ENCODE measurements at places on chromosomes 7 and 10. TPM values are rescaled to one million over a fixed set of nuclear protein-coding genes. Genes with fewer than 3 reads are reported as not detected.

The SLC26A3 gene
- polyA plus RNA-seq: not detected

The HPSE2 gene
- not detected for polyA plus RNA-seq

The SAP25 gene
- 2.3 TPM for polyA plus RNA-seq

The PSAP gene
- 876 TPM for polyA plus RNA-seq

The RBM20 gene
- 0.15 TPM for polyA plus RNA-seq

The STEAP4 gene
- not detected for polyA plus RNA-seq

The NRBF2 gene
- polyA plus RNA-seq: 20.6 TPM

The LFNG gene
- 5.3 TPM for polyA plus RNA-seq

The HTR7 gene
- polyA plus RNA-seq: 0.44 TPM

The GIMAP6 gene
- not detected for polyA plus RNA-seq

The ARHGEF5 gene
- 0.10 TPM for polyA plus RNA-seq

The ANKRD30A gene
- polyA plus RNA-seq: not detected

- no peaks in the 10 kb centered on the region for H3K4me1 ChIP-seq
- peaks cover 41% of the 10 kb centered on the region for H3K27me3 ChIP-seq
- H3K27ac ChIP-seq: no peak overlapping the region
- no peak for DNase-seq
- no peak overlapping the region for H3K4me3 ChIP-seq
Observed at GRCh38 chr10:70984986-70985722, 96.8 kb upstream of the PCBD1 start.

DNA sequence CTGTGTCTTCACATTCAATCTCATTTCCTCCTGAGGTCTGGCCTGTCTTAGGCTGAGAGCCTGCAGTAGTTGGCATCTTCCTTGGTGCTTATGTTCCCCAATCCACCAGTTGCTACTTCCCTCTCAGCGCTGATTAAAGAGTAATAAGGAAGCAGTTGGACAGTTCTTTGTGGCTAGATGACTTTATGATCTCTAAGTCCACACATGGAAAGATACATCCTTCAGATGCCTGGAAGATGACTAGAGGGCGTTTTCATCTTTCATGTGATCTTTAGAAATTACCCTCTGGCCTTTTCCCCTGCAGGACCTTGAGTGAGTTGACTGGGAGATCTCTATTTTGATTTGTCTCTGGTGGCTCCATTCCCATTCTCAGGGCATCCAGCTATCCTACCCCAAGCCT lies 204.5 kb downstream of the GRM3 start:
- H3K4me3 ChIP-seq: no peak overlapping the region
- no peaks in the 10 kb centered on the region for H3K4me1 ChIP-seq
- H3K36me3 ChIP-seq: no peaks in the 10 kb centered on the region

- H3K27ac ChIP-seq: peak overlapping the region; percentile 23
- H3K4me1 ChIP-seq: peaks cover 2% of the 10 kb centered on the region
- no peaks in the 10 kb centered on the region for H3K27me3 ChIP-seq
- DNase-seq: peak; percentile 50
- H3K4me3 ChIP-seq: no peak overlapping the region
- H3K36me3 ChIP-seq: peaks cover 5% of the 10 kb centered on the region
Observed at GRCh38 chr7:6350433-6351058, 78.1 kb upstream of the CYTH3 start.

GRCh38 chr10:8787649-8788048 lies 733.2 kb downstream of the GATA3 start:
- no peak for DNase-seq
- no peaks in the 10 kb centered on the region for H3K27me3 ChIP-seq
- no peaks in the 10 kb centered on the region for H3K36me3 ChIP-seq
- no peak overlapping the region for H3K4me3 ChIP-seq
- H3K27ac ChIP-seq: no peak overlapping the region
- no peaks in the 10 kb centered on the region for H3K4me1 ChIP-seq

GRCh38 chr10:103758294-103758681 lies 97.1 kb downstream of the SH3PXD2A start:
- H3K36me3 ChIP-seq: no peaks in the 10 kb centered on the region
- peak; percentile 86 for DNase-seq
- no peaks in the 10 kb centered on the region for H3K27me3 ChIP-seq
- peak overlapping the region; percentile 35 for H3K27ac ChIP-seq

GRCh38 chr7:48786951-48787350 lies 137.4 kb upstream of the CDC14C start:
- H3K4me1 ChIP-seq: no peaks in the 10 kb centered on the region
- H3K4me3 ChIP-seq: no peak overlapping the region
- DNase-seq: no peak
- no peaks in the 10 kb centered on the region for H3K36me3 ChIP-seq
- H3K27ac ChIP-seq: no peak overlapping the region
- H3K27me3 ChIP-seq: no peaks in the 10 kb centered on the region

- DNase-seq: peak; percentile 67
- H3K4me3 ChIP-seq: no peak overlapping the region
- H3K27ac ChIP-seq: no peak overlapping the region
- peaks cover 14% of the 10 kb centered on the region for H3K36me3 ChIP-seq
Observed at GRCh38 chr7:151566897-151567320, 47.2 kb upstream of the RHEB start.

- no peak overlapping the region for H3K27ac ChIP-seq
- no peaks in the 10 kb centered on the region for H3K4me1 ChIP-seq
- H3K27me3 ChIP-seq: no peaks in the 10 kb centered on the region
- H3K4me3 ChIP-seq: no peak overlapping the region
Observed at GRCh38 chr10:8688881-8689280, 634.4 kb downstream of the GATA3 start.

DNA sequence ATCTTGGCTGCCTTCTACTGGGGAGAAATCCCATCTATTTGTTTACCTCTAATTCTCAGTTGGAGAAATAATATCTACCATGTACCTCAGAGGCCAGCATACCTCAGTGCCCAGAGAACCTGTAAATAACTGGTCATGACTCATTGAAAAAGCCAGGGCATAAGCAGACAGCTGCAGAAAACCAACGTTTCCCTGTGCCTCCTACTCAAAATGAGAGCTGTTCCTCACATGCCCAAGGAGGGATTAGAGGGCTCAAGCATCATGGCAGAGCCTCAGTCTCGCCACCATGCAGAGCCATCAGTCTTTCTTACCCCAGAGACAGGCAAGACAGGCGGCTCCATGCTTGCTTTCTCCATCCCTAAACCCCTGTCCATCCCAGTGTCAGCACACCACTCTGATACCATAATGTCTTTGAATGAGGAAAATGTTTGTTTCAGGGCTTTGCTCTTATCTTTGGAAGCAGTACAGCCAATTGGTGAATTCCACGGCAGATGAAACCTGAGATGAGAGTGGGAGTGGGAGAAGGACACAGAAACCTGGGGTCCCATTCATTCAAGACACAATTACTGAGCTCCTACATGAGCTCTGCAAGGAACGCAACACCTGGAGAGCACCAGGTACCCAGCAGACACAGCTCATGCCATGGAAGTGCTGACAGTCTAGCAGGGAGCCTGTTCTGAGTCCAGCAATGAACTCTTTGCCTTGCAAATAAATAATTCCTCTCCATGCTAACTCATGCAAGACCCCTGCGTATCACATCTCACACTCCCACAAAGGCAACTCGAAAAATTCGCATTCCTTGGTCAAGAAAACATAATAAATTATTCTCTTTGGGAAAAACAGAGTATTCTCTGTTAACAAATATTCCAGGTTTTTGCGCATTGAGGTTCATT lies 21.1 kb downstream of the PON1 start:
- no peaks in the 10 kb centered on the region for H3K36me3 ChIP-seq
- H3K4me1 ChIP-seq: no peaks in the 10 kb centered on the region
- DNase-seq: no peak
- H3K4me3 ChIP-seq: no peak overlapping the region
- H3K27me3 ChIP-seq: no peaks in the 10 kb centered on the region
- H3K27ac ChIP-seq: no peak overlapping the region

- no peaks in the 10 kb centered on the region for H3K27me3 ChIP-seq
- H3K4me3 ChIP-seq: no peak overlapping the region
- H3K27ac ChIP-seq: no peak overlapping the region
- no peaks in the 10 kb centered on the region for H3K36me3 ChIP-seq
Observed at GRCh38 chr10:19891429-19891828, 75.2 kb downstream of the PLXDC2 start.

- no peaks in the 10 kb centered on the region for H3K27me3 ChIP-seq
- H3K27ac ChIP-seq: no peak overlapping the region
- H3K36me3 ChIP-seq: peaks cover 36% of the 10 kb centered on the region
- H3K4me3 ChIP-seq: no peak overlapping the region
Observed at GRCh38 chr7:47506382-47507339, 75.2 kb downstream of the TNS3 start.

DNA sequence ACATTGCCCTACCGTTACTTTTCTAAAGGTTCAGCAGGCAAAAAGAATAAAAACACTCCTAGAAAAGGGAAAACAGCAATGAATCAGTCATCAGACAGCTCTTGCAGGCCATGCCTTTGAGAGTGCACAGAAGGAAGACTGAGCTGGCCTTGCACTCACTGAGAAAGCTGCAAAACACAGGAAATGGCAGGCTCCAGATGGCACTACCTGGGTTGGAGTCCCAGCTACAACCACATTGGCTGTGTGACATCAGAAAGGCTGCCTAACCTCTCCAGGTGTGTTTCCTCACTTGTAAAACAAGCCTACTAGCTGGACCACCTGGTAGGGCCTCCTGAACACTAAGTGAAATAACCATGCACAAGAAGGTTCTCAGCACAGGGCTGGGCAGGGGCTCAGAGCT lies 113.7 kb downstream of the SFMBT2 start:
- no peak overlapping the region for H3K4me3 ChIP-seq
- no peaks in the 10 kb centered on the region for H3K27me3 ChIP-seq
- no peak for DNase-seq
- H3K4me1 ChIP-seq: peaks cover 2% of the 10 kb centered on the region
- H3K27ac ChIP-seq: no peak overlapping the region

DNA sequence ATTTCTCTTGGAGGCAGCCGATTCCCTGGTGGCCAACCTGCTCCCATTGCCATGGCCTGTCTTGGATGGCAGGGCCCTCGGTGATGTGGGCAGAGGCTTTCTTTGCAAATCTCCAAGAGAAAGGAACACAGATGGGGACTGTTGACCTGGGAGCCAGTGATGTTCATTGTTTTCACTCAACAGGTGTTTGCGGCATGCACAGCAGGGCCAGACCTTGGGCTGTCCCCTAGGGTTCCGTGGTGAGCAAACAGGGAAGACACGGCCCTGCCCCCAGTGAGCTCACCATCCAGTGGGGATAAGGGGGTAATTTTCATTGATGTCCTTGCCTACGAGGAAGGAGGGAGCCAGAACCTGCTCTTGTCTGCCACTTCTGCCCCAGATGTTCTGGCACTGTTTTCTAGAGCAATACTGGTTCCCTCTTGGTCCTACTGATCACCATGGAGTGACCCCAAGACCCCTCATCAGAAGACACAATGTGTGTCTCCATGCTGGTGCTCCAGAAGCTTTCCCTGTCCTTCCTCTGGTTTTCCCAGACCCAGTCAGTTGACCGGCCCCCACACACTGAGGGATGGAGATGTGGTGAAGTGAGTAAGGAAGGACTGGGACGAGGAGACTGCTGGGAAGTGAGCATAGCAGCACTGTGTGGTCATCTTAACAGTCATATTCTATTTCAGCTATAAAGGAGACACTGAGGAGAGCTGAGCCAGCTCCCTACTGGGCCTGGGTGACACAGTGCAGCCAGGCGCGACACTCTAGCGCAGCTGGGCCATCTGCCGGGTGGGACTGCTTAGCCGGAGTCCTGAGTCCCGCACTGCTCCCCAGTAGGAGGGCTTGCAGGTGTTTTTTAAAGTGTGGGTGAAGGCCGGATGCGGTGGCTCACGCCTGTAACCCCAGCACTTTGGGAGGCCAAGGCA lies 20.4 kb upstream of the FIGNL1 start:
- no peaks in the 10 kb centered on the region for H3K36me3 ChIP-seq
- no peak overlapping the region for H3K27ac ChIP-seq
- H3K27me3 ChIP-seq: peaks cover 22% of the 10 kb centered on the region
- H3K4me3 ChIP-seq: no peak overlapping the region
- no peaks in the 10 kb centered on the region for H3K4me1 ChIP-seq

GRCh38 chr7:43721193-43721806 lies 8.0 kb downstream of the COA1 start:
- no peak overlapping the region for H3K27ac ChIP-seq
- peaks cover 3% of the 10 kb centered on the region for H3K4me1 ChIP-seq
- no peaks in the 10 kb centered on the region for H3K36me3 ChIP-seq
- H3K4me3 ChIP-seq: no peak overlapping the region

GRCh38 chr7:156234666-156235494 lies 405.7 kb upstream of the RNF32 start:
- H3K36me3 ChIP-seq: no peaks in the 10 kb centered on the region
- H3K27ac ChIP-seq: no peak overlapping the region
- H3K4me3 ChIP-seq: no peak overlapping the region

DNA sequence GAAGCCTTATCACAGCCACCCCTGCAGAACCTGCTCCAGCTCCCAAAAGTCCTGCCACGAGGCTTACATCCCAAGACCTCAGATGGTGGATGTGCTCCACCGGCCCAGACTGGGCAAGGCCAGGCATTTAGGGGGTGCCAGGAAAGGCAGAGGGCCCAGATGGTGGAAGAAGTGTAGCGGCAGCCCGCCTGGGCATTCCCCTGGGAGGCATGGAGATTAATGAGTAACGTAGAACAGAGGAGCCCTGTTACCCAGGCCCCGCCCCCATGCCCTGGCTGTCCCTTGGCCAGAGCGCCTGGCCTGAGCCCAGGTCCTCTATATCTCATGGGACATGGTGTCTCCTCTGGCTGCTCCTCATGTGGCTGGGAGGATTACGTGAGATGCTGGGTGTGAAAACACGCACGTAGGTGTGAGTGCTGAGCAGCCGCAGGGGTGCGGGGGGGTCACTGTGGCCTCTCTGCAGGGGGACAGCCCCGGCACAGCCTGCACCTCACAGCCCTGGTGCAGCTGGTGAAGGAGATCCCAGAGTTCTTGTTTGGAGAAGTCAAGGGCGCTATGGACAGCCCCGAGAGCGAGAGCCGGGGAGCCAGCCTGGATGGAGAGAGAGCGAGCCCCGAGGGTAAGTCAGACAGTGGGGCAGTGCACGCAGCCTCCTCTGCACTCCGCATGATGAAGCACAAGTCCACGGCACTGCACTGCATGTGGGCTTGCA lies 52.9 kb downstream of the ZNF467 start:
- peaks cover 44% of the 10 kb centered on the region for H3K36me3 ChIP-seq
- no peak for DNase-seq
- no peaks in the 10 kb centered on the region for H3K27me3 ChIP-seq
- H3K4me1 ChIP-seq: peaks cover 8% of the 10 kb centered on the region

- DNase-seq: no peak
- H3K4me1 ChIP-seq: peaks cover 4% of the 10 kb centered on the region
- H3K36me3 ChIP-seq: peaks cover 27% of the 10 kb centered on the region
- H3K27ac ChIP-seq: no peak overlapping the region
- no peaks in the 10 kb centered on the region for H3K27me3 ChIP-seq
- no peak overlapping the region for H3K4me3 ChIP-seq
Observed at GRCh38 chr7:149180722-149181449, 14.5 kb upstream of the ZNF282 start.

DNA sequence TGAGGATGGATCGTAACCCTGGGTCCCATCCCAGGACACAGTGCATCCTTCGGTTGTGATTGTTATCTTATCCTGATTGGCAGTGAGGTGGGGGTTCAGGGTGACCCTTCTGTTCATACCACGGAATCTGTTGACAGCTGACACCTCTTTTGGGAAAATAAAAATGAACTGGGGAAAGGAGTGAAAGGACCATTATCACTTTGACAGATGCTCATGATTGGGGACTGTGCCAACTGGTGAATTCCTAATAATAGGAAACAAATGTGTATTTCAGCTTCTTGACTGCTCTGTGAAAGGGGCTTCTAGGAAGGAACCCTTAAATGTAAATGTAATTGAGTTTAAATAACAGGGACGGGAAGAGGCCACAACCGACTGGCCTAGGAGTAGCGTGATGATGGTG lies 65.4 kb downstream of the CELF2 start:
- H3K4me1 ChIP-seq: no peaks in the 10 kb centered on the region
- DNase-seq: no peak
- no peaks in the 10 kb centered on the region for H3K27me3 ChIP-seq
- H3K4me3 ChIP-seq: no peak overlapping the region
- no peaks in the 10 kb centered on the region for H3K36me3 ChIP-seq

- H3K4me3 ChIP-seq: no peak overlapping the region
- H3K27me3 ChIP-seq: no peaks in the 10 kb centered on the region
- no peak for DNase-seq
- no peaks in the 10 kb centered on the region for H3K36me3 ChIP-seq
Observed at GRCh38 chr7:117048882-117049281, 95.6 kb downstream of the ST7 start.
